ENCODE measurements at places on chromosomes 13 and 19.
A peak's percentile ranks its signal among the peaks of the same experiment; 100 is the strongest.

- DNase-seq, result no peak
Observed at GRCh38 chr19:23855676-23856075, 59.0 kb upstream of the ZNF726 start.

- no peak for DNase-seq
Observed at GRCh38 chr13:25872481-25873241, 179.2 kb downstream of the SHISA2 start.

- peak; percentile 62 for DNase-seq
Observed at GRCh38 chr19:8638078-8638619, 7.7 kb downstream of the NFILZ start.

DNA sequence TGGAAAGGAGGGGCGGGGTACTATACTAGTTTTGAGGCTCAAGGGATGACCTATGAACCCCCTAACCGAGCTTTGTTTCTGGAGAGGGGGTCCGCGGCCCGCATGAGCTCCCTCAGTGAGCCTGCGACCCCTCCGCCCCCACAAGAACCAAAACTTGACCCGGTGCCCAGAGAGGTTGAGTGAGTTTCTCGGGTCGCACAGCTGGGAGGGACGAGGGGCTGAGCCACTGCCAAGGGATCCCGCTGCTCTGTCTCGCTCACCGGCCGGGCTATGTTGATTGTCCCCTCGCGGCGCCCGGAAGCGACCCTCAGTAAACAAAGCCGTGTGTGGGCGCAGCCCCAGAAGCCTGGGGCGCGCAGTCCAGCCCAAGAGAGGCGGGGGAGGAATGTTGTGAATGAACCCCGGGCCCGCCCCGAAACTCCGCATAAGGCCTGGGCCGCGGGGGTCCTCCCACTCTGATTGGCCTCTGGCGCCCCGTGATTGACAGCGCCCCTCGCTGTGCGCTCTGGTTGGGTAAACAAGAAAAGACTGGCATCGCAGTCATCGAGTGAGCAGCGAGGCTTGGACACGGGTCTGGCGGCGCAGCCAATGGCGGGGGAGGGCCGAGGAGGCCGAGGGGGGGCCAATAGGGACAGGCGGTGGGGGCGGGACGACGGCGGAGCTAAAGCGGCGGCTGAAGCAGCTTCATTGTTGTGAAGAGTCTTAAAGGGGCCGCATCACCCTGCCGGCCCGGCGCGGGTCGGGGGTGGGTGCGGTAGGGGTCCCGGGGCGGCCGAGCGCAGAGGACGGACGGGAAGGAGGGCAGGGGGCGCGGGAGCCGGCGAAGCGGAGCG, at the start of gene ZSWIM4:
ZSWIM4 (plus strand) TSS at position 687 of the 833 bp plus-strand sequence. CDS start 206 bp downstream, outside the sequence.
- DNase-seq, result peak; percentile 100

DNA sequence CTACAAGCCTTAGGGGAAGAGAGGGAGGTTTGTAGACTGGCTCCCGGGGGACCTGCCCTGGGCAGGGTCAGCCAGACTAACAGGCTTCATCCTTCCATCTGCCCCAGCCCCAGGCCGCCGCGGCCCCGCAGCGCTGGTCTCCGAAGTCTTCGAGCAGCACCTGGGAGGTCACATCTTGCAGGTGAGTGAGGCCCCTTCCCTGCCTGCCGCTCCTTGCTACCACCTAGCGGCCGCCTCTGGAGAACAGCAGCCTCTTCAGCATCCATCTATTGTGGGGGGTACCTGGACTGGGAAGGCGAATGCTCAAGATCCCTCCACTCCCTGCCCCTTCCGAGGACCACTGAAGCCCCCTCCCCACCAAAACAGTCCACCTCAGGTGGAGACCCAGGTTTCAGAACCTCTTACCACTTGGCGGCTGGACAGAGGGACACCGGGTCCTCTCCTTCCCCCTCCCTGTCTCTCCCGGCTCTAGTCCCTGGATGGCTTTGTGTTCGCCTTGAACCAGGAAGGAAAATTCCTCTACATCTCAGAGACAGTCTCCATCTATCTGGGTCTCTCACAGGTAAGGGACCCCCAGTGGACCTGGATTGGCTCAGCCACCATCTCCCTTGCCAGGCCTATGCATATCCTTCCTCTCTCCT, 12.7 kb downstream of the NPAS1 start:
- DNase-seq, result no peak

GRCh38 chr13:20553311-20553710, 13.6 kb upstream of the IFT88 start:
- DNase-seq, result no peak

GRCh38 chr13:97140611-97141010, 81.5 kb upstream of the MBNL2 start:
- peak; percentile 33 for DNase-seq

GRCh38 chr19:6071875-6072274, 38.4 kb downstream of the RFX2 start:
- DNase-seq, result no peak

DNA sequence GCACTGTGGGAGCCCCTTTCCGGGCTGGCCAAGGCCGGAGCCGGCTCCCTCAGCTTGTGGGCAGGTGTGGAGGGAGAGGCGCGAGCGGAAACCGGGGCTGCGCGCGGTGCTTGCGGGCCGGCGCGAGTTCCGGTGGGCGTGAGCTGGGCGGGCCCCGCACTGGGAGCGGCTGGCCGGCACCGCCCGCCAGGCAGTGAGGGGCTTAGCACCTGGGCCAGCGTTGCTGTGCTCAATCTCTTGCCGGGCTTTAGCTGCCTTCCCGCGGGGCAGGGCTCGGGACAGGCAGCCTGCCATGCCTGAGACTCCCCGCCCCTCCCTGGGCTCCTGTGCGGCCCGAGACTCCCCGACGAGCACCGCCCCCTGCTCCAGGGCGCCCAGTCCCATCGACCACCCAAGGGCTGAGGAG, 405.2 kb upstream of the PRR20A start:
- DNase-seq, result no peak

DNA sequence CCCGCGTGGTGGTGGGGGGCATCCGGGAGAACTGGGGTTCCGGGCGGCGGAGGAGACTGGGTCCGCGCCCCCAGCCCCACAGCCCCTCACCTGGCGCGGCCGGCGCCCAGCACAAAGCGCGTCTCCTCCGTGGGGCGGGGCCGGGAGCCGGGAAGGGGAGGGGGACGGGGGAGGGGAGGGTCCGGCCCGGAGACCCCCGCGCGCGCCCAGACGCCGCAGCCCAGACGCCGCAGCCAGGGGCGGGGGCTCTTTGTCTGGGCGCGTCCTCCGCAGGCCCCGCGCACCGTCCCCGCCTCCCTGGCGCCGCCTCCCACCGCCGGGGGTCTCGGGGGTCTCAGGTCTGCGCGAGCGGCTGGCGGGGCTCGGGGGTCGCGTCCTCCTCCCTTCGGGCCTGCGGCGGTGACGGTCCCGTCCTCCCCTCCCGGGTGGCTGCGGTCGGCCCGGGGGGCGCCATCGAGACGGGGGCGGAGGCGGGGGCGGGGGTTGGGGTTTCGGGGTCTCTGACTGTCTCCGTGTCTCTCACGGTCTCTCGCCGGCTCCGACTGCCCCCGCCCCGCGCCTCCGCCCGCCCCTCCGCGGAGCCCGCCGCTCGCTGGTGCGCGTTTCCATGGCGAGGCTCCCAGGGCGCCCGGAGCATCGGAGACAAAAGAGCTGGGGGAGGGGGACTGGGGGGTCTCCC, at the start of gene PLPPR3:
PLPPR3 (minus strand) TSS at position 131 of the 679 bp plus-strand sequence. CDS start 396 bp downstream, outside the sequence.
- DNase-seq, result no peak

- no peak for DNase-seq
Observed at GRCh38 chr13:88602786-88603777, 931.9 kb downstream of the SLITRK5 start.

- no peak for DNase-seq
Observed at GRCh38 chr13:32254416-32254815, 60.7 kb downstream of the ZAR1L start.

- no peak for DNase-seq
Observed at GRCh38 chr13:111335298-111335697, 14.9 kb downstream of the TEX29 start.

- peak; percentile 40 for DNase-seq
Observed at GRCh38 chr13:31627097-31627845, 112.1 kb upstream of the RXFP2 start.

GRCh38 chr19:52734331-52734892, 432 bp downstream of the ZNF611 start:
- DNase-seq, result no peak

- DNase-seq, result no peak
Observed at GRCh38 chr13:47298506-47298905, 401.7 kb upstream of the HTR2A start.

GRCh38 chr19:48591021-48591420, 15.5 kb upstream of the SPACA4 start:
- DNase-seq, result no peak

- DNase-seq, result no peak
Observed at GRCh38 chr13:86269511-86269910, 470.3 kb upstream of the SLITRK6 start.

DNA sequence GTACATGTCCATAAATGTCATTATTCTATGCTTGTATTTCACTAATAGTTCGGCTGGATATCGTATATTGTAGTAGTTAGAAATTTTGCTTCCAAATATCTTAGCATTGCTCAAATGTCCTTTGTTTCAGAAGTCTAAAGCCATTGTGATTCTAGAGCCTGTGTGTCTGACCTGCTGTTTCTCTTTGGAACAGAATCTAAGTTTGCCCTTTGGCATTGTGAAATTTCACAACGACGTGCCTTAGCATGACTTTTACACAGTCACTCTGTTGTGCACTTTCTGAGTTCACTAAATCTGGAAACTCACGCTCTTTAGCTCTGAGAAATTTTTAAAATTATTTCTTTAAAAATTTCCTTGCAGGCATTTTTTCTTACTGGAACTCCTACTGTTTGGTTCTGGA, 152.2 kb downstream of the TBC1D4 start:
- DNase-seq, result no peak

DNA sequence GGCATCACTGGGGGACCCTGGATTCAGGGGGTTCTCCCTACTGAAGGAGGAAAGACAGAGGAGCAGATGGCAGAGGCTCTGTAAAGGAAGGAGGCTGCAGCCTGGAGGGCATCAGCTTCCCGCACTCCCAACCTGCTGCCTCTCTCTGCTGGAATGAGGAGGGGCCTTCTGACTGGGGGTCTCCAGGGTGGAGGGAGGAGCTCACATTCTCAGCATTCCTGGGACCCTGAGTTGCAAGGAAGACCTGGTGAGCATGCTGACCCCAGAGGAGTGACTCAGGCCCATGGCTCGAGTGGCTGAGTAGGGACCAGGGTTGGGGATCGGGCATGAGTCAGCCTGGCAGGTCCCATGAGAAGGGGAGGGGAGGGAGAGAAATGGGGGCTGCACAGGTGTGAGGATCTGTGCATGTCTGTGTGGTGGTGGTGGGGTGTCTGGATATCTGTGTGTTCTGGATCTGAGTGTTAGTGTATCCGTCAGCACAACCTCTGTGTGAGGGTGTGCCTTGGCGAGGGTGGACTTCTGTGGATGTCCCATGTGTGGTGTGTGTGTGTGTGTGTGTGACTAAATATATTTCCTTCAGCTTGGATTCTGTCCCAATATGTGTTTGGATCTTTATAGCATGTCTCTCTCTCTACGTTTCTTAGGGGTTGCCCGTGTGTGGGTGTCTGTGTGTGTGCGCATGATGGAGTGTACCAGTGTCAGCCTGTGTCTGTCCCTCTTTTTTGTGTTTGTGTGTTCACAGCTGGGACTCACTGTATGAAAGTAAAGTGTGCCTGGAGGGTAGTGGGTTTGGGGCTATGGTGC, 4.6 kb downstream of the AXL start:
- peak; percentile 93 for DNase-seq

DNA sequence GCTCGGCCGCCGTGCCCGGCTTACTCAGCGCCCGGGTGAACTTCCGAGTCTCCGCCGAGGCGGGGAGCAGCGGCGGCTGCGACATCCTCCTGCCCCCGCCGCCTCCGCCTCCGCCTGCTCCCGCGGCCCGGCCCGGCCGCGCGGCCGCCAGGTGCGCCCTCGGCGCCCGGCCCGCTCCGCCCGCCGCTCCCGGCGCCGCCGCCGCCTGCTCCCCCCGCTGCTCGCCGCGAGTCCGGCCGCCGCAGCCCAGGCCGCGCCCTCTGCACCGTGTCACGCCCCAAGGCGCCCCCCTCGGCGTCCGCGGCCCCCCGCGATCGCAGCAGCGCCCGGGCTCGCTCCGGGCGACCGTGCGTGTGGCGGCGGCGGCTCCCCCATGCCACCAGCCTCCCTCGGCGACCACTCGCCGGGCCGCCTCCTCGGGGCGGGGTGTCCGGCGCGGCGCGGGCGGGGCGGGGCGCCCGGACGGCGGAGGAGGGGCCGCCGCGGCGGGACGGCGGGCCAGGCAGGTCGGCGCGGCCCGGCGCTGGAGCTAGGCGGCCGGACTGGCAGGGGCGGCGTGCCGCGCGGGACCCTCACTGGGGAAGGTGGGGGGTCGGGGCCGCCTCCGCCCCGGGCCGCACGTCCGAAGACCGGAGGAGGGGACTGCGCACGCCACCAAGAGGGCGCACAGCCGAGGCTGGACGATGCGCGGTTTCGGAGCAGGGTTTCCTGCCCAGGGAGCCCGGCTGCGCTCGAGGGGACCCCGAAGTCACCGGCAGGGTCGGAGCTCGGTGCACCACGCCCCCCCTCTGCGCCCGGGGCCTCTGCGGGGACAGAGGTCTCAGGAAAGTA, 108.6 kb upstream of the DOCK9 start:
- peak; percentile 53 for DNase-seq

DNA sequence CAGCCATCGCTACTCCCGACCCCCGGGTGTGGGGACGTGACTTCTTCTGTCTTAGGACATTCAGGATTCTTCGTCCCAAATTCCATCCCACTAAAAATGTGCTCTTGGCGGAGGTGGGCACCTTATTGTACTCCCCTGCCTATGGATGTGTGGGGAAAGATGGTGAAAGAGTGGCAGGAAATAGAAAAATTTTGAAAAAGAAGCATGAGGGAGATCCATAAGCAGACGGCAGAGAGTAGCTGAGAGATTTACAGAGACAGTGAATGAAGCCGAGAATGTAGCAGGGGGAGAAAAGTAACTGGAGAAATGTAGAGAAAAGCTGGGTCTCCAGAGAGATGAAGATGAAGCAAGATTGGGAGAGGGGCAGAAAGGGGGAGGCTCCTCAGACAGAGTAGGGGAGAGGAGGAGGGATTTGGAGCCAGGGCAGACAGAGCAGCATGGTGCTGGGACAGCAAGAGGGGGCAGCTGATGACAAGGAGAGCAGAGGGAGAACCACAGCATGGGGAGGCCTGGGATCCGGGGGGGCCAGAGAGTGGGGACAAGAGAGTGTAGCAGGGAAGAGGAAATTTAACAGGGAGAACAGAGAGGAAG, 843 bp downstream of the ZNF610 start:
- DNase-seq, result no peak

DNA sequence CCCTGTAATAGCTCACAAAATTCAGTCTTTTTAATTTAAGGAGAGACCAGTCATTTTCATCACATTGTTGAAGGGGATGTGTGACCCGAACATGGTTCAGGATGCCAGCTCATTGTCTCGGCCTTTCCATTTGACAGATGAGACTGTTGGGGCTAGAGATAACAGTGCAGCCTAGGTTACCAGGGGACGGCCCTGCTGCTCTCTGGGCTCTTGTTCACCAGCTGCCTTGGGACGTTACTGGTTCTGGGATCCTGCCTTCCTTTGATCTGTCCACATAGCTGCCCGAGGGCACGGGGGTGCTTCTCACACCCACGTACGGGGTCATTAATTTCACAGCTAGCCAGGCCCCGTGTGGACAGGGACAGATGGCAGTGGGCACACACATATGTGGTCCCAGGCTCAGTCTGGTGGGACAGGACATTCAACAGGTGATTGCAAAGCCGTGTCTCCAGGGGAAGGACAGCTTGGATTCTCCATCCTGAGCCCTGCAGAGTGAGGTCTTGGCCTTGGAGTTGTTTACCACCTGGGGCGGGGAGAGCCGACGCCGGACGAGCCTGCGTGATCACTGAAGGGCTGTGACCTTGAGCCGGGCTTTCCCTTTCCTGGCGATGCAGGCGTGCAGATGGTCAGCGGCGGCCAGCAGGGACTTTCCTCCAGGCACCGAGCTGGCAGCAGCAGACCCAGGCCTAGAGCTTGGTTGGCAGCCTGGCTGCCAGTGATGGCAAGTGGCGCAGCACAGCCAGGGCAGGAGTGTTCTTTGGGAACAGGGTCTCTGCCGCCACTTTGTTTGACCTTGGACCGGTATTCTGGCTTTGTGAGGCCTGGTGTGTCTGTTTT, 26.7 kb upstream of the NPAS1 start:
- DNase-seq, result no peak
